ENCODE measurements at places on chromosomes 11 and 22. TPM values are rescaled to one million over a fixed set of nuclear protein-coding genes. Genes with fewer than 3 reads are reported as not detected.
A peak's percentile ranks its signal among the peaks of the same experiment; 100 is the strongest.

DNA sequence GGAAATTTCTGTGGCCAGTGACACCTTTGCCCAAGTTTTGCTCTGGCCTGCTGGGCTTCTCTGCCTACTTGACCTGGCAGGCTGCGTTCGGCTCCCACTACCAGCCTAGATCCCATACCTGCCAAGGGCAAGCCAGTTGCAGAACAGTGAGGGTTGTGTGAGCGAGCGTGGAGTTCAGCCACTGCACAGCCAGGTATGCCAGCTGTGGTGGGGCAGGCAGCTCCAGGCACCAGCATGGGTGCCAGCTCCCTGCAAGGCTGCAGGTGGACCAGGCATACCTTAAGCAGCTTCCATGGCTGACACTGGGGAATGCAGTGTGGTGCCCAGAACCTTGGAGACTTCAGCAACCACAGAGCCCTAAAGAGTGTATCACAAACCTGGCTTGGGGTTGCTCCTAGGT lies 133.5 kb downstream of the LDLRAD3 start:
- no peak for DNase-seq

- DNase-seq, result peak; percentile 74
These were observed 1.8 kb upstream of the DUSP8 start for GRCh38 chr11:1573903-1574237.

- DNase-seq, result no peak
These were observed 3.9 kb upstream of the NUP50 start for GRCh38 chr22:45159652-45160462.

RASGRP2 gene
- 26.9 TPM for total RNA-seq

XKR3 gene
- not detected for total RNA-seq
